Stimulated activated CD4-positive, alpha-beta T cell treated with anti-CD3 and anti-CD28 coated beads, Interleukin-1b, Interleukin-23, amount 100 ng/mL, for 4 hours (primary cell): ENCODE measurements at places on chromosomes 1 and 21.
A peak's percentile ranks its signal among the peaks of the same experiment; 100 is the strongest.

DNA sequence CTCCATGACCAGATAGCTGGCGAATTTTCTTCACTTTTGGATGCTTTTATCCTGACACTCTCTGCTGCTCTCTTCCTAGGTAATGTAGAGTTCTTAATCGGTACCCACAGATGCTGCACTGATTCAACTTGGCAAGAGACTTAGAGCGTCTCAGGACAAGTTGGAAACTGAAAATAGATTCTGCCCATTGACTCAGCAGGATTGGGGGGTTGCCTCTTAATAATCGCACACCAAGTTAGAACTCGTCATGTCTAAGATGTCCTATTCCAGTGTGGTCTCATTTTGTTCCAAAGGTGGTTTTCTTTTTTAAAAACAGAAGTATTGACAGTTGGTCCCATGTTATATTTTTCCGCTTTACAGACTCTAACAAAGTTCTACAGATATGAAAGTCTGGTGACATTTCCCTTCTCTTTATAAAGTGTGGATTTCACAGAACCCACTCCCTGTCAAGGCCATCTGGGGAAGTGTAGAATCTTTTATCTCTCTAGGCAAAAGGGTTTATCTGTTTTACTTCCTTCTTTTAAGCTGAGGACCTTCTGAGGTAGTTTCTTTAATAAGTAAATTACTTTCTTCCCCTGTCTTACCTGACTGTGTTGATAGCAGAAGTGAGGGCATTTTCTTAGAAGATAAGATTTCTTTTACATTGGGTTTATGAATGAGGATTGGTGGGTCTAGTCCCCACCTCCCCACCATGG, 12.1 kb upstream of the DIPK1A start:
- DNase-seq = no peak

- no peak for DNase-seq
Observed at GRCh38 chr1:25563330-25564215, 20.2 kb downstream of the LDLRAP1 start.

- no peak for DNase-seq
Observed at GRCh38 chr1:175137369-175137768, 55.2 kb downstream of the KIAA0040 start.

- peak; percentile 37 for DNase-seq
Observed at GRCh38 chr21:42063571-42064521, 7.3 kb upstream of the UMODL1 start.

DNA sequence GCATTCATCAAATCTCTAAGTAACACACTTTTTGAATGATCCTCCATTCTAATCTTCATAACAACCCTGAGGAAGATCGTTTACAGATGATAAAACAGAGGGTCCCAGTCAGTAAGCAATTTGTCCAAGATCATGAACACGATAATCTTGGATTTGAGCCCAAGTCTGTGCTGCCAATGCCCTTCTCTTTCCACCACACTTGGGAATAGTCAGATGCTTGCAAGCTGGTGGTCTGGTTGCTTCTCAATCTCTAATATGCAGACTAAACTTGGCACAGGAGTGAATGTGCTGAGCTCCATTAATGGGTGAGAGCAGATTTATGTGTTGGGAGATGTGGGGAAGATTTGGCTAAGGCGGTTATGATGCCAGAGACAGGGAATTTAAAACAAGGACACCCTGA, 430.6 kb upstream of the DAB1 start:
- DNase-seq = no peak

DNA sequence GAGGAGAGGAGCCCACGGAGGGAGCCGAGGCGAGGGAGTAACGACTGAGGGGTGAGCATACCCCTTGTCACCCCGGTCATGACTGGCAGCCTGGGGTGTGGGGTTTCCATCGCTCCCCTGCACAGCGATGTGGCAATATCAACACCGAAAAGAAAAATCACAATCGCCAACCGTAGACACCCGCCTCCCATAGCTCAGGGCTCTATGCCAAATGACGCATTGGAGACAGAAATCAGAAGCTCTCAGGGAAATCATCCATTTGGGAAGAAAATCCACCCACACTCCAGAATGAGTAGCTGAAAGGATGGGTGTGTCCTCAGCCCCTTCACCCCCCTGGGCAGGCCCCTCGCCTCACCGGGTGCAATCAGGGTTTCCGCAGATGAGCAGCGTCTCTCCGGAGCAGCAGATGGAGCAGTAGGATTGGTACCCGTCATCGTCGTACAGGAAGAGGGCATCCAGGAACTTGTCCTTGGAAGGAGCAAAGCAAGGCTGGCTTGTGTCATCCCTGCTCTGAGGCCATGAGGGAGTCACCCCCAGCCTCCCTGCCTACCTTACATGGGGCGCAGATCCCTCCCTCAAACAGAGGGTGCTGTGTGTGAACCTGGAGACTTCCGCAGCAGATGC, 2.5 kb downstream of the DNMT3L start:
- no peak for DNase-seq

- DNase-seq = no peak
Observed at GRCh38 chr21:42133131-42133530, 62.0 kb downstream of the UMODL1 start.

DNA sequence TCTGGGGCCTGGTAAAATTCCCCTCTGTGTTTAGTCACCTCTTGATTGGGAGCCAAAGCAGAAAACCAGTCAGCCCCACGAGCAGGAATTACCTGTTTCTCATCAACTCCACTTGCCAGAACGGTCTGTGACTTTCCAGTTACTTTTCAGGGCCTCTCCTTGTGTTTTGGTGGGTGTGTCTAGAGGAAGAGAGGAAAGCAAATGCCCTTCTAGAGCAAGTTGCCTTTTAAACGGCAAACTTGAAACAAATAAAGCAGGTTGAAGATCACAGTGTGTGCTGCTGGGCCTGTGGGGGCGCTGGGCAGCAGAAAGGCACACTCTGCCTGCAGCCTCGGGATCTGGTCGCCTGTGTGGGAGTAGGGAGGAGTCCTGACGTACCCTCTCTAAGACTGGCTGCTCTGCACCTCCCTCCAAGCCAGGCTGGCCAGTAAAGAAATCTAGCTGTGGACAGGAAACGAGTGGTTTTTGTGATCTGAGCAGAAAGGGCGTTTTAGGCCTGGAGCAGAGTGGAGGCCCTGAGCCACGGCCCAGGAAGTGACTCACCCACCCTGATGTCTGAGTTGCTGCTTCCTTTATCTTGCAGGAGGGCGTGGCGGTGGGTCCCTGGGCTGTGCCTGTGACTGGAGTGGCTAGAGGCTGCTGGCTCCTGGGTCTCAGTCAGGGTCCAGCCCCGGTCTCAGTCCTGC, 11.1 kb upstream of the S100A11 start:
- peak; percentile 65 for DNase-seq

- no peak for DNase-seq
Observed at GRCh38 chr21:44666401-44667320, at the start of gene KRTAP12-2. KRTAP12-2 (minus strand) TSS chr21:44666927; CDS start chr21:44666886, 41 bp downstream.

GRCh38 chr1:85048296-85049064, at the start of gene MCOLN3:
MCOLN3 (minus strand) TSS chr1:85048500; CDS start chr1:85045360, 3,140 bp downstream.
- peak; percentile 25 for DNase-seq

DNA sequence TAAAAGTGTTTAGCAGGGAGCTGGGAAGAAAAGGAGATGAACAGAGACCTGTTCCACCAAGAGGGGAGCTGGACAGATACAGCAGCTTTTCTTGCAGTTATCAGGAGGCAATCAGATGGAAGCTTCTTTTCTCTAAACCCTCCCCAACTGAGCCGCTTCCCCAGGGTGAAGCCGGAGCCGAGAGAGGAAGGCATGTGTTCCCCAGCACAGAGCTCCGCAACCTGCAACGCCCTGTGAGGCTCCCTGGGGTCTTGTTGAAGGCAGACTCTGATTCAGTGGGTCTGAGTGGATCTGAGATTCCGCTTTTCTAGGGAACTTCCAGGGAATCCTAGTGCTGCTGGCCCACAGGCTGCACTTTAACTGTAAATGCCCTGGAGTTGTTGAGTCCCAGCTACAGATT, 139.1 kb upstream of the COA6 start:
- DNase-seq = no peak
